ENCODE measurements at places on chromosomes 12 and 14. TPM values are rescaled to one million over a fixed set of nuclear protein-coding genes. Genes with fewer than 3 reads are reported as not detected.

GRCh38 chr12:4609071-4609470 lies 39.8 kb downstream of the AKAP3 start:
- no peak for DNase-seq

DNA sequence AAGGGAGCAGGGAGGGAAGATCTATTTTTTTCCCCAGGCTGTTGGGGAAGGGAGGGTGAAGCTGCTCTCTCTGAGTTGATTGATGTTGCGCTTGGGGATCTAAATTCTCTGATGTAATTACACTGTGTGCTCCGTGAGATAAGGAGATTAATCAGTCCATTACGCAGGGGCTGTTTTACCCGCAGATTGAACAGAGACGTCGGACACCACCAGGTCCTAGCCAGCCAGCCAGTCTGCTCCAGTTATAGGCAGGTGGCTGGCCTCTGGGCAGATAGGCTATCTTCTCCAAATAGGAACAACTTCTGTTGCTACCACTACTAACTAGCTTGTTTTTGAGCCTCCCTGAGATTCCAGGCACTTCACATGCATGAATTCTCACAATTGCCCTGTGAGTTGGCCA lies 91.1 kb downstream of the SRRM4 start:
- no peak for DNase-seq

DNA sequence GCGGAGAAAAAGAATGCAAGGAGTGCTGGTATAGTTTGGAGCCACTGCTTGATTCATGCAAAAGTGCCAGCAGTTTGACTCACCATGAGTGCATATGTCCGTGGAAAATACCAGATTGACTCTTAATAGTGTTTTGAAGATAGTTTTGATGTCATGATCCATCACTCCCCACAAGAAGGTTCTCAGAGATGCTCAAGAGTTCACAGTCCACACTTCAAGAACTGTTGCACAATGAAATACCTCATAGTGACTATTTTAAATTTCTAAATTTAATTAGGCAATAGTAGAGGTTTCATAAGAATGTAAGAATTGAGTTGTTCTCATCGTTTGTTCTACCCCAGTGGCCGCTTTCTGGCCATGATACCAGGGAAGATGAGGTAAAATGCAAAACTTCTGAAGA lies 286.6 kb upstream of the RGS6 start:
- no peak for DNase-seq

- DNase-seq, result no peak
These were observed 29.8 kb upstream of the DLGAP5 start for GRCh38 chr14:55221186-55221585.

DNA sequence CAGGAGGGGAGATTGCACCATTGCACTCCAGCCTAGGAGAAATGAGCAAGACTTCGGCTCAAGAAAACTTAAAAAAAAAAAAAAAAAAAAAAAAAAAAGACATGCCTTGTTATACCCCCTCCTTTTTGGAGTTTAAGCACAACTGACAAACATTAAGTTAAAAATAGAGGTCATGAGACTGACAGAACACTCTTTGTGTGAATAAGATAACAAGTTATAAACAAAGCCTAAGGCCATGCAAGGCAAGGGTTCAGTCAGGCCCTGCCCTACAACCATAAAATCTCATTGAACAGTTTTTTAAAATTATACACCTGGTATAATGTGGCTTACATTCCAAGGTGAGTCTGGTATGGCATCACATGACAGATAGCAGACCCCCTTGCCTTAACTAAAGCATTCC lies 39.3 kb downstream of the TSPAN19 start:
- DNase-seq, result no peak

DNA sequence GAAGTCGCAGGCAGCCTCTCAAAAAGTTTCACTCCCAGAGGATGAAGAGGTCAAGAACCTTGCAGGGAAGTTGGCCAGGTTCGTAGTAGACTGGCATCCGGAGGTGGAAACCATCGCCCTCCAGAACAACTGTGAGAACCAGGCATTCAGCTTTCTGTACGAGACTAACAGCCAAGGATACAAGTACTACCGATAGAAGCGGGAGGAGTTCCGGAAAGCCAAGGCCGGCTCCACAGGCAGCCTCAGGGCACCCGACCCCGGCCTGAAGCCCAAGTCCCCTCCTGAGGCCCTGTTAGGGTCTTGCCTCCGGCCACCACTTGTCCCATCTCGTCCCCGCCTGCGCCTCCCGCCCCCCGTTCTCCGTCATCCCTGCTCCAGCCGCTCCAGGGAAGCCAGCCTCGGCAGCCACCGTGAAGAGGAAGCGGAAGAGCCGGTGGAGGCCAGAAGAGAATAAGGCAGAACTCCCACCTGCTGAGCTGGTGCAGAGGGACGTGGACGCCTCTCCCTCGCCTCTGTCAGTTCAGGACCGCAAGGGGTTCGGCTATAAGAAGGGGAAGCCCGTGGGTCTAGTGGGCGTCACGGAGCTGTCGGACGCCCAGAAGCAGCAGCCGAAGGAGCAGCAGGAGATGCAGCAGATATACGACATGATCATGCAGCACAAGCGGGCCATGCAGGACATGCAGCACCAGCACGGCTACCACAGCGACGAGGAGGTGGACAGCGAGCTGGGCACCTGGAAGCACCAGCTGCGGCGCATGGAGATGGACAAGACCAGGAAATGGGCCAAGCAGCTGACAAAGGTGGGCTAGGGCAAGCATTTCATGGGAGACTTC lies 366.8 kb upstream of the ATXN7L3B start:
- no peak for DNase-seq

DNA sequence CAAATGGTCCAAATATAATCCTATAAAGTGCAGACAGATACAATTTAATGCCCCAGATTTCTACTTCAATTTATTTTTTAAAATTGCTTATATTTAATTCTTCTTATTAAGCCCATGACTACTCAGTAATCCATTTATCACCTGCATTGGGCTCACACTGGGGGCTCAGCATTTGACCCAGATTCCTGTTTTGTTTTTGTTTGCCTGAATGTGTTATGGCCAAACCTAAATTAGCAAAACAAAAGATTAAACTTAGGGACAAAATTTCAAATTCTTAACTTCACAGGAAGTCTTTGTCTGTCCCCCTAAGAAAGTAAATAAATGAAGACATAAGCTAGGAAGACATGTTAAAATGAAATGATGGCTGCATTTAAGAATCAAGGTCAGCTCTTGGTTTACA lies 322.3 kb downstream of the RMST start:
- DNase-seq, result no peak

- DNase-seq, result no peak
These were observed 370.8 kb upstream of the MGAT4C start for GRCh38 chr12:86627001-86627400.

GRCh38 chr12:93191956-93192355 lies 185.8 kb upstream of the NUDT4 start:
- DNase-seq, result no peak

CLEC7A gene
- total RNA-seq, result 1.2 TPM

KLRD1 gene
- total RNA-seq, result 0.53 TPM

DPF3 gene
- 5.2 TPM for total RNA-seq

LRFN5 gene
- total RNA-seq, result 0.05 TPM

CCDC197 gene
- not detected for total RNA-seq
